Neural progenitor cell (in vitro differentiated cells): ENCODE measurements at places on chromosomes 5 and 9. TPM values are rescaled to one million over a fixed set of nuclear protein-coding genes. Genes with fewer than 3 reads are reported as not detected.

DNA sequence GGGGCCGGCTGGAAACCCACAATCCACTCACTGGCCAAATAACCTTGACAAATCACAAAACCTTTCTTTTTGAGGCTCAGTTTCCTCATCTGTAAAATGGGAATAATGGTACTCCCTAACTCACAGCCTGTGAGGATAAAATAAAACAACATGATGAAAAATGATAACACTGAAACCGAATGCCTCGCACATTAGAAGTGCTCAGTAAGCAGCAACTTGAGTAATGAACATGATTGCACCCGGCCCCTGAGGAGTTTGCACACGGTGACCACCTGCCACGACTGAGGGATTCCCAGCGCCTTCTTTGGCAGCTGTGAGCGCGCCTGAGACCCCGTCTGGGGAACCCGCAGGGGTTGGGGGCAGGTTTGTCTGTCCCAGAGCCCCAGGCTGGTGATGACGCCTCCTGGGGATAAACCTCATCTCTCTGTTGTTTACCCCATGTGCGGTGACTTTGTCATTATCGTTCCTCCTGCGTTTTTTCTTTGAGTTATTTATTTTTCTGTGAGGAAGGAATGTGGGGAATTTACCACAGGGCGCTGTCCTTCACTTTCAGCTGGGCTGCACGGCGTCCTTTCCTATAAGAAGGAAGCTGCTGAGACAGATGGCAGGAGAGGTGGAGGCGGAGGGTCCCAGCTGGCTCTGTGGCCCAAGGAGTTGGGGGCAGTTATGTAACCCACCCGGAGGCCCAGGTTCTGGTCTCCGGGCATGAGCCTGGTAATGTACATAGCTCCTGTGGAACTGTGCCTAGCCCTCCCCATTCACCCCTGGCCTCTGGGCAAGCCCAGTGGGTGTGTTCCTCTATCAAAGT is 3.0 kb upstream of the SYNPO start:
- peak; percentile 67 for DNase-seq

GRCh38 chr5:169785771-169786618 is 148.9 kb downstream of the DOCK2 start:
- no peak for DNase-seq

DNA sequence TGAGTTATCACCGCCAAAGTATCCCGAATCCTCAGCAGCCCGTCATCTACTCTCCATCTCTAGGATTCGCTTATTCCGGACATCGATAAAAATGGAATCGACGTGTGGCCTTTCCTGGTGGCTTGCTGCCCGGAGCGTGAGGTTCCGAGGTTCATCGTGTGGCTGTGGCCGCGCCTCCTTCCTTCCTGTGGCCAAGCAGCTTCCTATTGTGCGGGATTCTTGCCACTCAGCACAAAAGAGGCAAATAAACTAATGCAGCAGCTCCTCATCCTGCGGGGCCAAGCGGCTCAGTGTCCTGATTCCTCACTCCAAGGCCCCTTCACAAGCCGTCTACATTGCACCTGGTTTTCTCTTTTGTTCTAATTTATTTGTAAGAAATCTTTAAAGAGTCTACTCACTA is 800.9 kb downstream of the CDH9 start:
- no peak for DNase-seq

- DNase-seq = no peak
These were observed 32.5 kb upstream of the TRIO start for GRCh38 chr5:14110680-14111079.

MLANA gene
- total RNA-seq = not detected in 2 replicates

GRCh38 chr9:110059461-110059860 is 148.5 kb downstream of the C9orf152 start:
- no peak for DNase-seq

DNA sequence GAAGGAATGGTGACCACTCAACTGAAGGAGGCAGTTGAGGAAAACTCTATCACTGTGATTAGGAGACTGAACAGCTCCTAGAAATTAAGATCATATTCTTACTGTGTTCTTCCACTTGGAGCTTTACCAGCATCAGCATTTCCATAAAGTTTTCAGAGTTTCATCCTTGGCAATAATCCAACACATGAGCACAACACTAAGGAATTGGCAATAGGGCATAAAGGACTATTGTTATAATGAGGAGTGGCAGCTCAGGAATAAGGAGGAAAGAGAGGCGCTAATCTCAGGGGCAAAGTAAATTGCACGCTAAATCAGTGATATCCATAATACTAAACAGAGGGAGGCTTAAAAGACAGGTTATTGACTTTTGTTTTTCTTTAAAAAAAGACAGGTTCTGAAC is 338.9 kb downstream of the EFNA5 start:
- no peak for DNase-seq

GRCh38 chr9:76704593-76705204 is 59.5 kb upstream of the PCA3 start:
- DNase-seq = peak; percentile 87

DNA sequence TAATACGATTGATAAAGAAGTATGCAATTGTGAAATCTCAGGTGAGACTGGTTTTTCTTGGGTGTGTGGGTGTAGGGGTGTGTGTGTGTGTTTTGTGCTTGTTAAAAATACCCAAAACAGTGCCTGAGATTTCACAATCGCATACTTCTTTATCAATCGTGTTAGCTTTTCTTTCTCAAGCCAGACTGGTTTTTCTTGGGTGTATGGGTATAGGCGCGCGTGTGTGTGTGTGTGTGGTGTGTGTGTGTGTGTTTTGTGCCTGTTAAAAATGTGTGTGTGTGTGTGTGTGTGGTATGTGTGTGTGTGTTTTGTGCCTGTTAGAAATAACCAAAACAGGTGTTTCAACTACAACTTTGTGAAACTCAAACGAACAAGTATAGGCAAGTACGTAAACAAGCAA is 53.7 kb downstream of the CERT1 start:
- DNase-seq = no peak

DNA sequence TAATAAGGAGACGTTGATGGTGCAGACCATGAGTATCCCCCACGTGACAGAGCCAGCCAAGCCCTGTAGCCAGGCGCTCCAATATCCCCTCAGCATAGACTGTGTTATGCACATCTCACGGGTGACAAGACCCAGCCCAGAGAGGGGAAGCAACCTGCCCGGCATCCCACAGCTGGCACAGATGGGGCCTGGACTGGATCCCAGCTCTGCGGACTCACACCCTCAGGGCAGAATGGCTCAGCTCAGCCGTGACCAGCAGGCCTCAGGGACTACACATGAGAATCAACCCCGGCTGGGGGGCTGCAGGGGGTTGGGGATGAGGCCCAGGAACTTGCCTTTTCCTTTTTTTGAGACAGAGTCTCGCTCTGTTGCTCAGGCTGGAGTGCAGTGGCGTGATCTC is 11.7 kb downstream of the FIBCD1 start:
- no peak for DNase-seq

GRCh38 chr5:36741128-36741527 is 134.7 kb downstream of the SLC1A3 start:
- DNase-seq = no peak

PTGES gene
- 2.3 and 2.9 TPM in 2 replicates for total RNA-seq

DNA sequence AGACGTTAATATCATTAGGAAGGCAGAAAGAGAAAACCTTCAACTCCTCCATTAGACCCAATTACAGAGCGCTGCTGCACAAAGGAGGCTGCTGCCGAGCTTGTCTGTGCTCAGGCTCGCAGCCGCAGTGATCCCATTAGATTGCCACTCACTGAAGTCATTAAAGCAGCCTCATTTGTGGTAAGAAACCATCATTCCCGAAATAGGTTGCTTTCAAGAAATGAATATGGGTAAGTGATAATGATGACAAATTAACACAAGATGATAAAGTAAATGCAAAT is 137.2 kb downstream of the CAVIN4 start:
- DNase-seq = no peak

DNA sequence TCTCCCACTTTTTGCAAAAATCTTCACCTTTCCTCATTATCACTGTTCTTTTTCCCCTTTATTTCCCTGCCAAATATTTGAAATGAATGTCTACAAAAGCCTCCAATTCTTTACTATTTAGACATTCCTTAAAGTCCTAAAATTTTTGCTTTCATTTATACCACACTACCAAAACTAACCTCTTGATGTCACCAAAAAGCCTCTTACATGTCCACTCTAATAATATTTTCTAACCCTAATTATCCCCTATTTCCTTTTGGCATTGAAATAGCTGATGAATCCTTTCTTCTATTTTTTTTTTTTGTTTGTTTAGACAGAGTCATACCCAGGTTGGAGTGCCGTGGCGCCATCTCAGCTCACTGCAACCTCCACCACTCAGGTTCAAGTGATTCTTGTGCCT is 32.3 kb upstream of the NRG2 start:
- no peak for DNase-seq

GRCh38 chr5:137833463-137833862 is 34.2 kb upstream of the MYOT start:
- DNase-seq = no peak

DNA sequence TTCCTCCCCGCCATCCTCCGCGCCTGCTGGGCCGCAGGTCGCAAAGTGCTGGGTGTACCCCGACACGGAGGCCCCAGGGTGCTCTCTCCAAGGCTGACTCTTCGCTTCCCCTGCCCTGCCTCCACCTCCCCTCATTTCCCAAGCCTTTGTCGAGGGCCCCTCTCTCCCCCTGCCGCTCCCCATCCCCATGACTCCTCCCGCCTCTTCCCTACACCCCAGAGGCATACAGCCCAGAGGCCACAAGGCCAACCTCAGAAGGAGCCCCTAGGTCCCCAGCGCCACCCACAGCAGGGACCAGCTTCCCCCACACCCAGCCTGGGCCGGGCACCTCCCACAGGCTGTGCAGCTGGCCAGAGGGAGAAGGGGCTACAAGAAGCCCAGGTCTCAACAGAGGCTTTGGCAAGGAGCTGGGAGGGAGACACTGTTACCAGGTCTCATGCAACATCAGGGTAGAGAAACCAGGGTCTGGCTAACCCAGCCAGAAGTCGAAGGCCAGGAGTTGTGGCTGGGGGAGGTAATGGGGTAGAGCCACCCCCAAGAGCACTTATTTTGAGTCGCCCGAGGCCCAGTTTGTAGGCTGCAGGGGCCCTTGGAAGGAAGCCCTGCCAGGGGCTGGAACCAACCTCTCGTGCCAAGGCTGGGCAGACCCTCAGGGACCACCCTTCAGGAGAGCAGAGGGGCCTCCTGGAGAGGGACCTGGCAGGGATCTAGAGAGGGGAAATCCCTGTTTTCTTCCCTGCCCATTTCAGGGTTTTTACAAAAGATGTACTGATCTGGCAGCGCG is 24.5 kb upstream of the SARDH start:
- DNase-seq = no peak

DNA sequence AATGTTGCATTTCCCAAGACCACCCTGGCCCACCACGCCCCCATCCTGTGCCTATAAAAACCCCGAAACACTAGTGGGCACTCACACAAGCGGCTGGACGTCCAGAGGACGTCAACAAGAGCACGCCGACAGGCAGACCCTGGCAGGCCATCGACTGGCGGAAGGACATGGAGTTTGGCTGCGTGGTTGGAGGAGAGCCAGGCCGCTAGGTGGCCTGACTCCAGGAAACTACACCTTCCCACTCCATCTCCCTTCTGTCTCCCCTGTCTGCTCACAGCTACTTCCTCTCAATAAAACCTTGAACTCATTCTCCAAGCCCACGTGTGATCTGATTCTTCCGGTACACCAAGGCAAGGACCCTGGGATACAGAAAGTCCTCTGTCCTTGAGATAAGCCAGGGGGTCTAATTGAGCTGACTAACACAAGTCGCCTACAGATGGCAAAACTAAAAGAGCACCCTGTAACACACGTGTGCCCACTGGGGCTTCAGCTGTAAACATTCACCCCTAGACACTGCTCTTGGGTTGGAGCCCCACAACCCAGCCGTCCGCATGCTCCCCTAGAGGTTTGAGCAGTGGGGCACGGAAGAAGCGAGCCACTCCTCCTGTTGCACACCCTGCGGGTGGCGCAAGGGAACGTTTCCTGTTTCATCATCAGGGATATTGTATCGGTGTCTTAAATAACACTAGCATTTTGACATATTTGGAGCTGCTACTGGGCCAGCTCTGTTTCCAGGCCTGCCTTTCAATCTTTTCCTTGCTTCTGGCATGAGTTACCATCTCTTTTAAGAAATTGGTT is 54.5 kb upstream of the TAF11L2 start:
- no peak for DNase-seq

CD72 gene
- 0.56 and 1.4 TPM in 2 replicates for total RNA-seq

DNA sequence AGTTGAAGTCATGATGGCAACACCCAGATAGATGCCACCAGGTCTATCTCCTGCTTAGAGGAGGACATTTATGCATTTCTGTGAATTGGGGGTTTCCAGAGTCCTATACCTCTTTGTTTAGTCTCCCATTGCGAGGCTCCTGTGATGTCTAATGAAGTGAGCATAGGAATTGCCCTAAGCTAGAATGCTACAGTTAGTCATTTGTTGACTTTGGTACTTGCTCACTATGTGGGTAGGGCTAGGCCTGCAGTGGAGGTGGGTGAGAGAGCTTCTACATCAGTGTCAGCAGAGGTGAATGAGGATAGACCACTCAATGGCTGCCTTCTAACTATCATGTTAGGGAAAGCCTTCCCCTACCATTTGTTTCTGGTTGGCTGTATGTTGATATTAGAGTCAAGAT is 173.3 kb upstream of the POC5 start:
- DNase-seq = no peak

ADCY2 gene
- total RNA-seq = 0.59 and 1.2 TPM in 2 replicates

FCN2 gene
- total RNA-seq = not detected in 2 replicates

ECM2 gene
- not detected in 2 replicates for total RNA-seq
